NCI-H2081 treated with DMSO at 0.1 percent for 48 hours (cell line): ENCODE measurements at places on chromosomes 12 and 14.

DNA sequence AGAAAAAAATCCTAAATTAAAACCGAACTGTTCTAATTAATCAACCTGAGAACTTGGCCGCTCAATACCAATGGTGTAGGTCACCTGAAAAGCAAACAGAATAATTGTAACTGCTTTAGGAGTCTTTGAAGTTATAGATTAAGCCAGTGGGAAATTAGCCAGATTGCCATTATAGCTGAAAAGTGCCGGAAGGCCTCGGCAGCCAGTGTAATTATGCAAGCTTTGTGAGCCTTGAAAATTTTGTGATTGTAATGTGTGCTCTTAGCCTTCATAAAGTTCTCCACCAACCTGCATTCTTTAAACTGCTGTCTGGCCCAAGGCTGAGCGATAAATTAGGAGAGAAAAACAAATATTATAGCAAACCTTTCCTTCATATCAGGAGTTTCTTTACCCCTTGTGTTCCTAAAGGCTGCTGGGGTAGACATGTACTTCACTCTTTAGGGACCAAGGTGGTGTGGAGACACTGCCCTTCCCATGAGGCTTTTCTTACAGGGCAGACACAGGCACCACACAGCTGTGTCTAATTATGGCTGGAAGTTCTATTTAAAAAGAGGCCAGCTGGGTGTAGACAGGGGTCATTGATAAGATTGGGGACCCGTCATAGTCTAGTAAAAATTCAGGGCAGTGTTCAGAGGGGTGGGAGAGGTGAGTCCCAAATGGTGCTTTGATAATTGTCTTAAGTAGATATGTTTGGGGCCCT lies 991.2 kb downstream of the FLRT2 start:
- no peak for DNase-seq

DNA sequence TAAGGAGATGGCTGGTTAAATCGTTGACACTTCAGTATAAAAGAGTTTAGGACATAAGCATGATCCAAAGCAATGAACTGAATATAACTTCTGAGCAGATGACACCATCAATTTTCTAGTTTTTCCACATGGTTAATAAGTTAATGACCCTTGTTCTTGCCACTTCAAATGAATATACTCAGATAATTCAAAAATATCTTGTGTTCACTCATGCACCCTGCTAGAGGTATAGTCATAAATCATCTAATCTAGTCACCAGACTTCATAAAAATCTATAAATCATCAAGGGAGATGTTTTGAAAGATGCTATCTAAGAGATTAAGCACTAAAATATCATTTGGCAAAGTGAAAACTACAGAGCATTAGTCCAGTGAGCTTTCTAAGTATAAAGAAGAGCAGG lies 131.9 kb downstream of the MDGA2 start:
- DNase-seq = no peak

GRCh38 chr12:14187002-14187401 lies 178.5 kb upstream of the ATF7IP start:
- DNase-seq = no peak

- DNase-seq = no peak
Measured at GRCh38 chr12:116887244-116887643, 6.0 kb upstream of the HRK start.

DNA sequence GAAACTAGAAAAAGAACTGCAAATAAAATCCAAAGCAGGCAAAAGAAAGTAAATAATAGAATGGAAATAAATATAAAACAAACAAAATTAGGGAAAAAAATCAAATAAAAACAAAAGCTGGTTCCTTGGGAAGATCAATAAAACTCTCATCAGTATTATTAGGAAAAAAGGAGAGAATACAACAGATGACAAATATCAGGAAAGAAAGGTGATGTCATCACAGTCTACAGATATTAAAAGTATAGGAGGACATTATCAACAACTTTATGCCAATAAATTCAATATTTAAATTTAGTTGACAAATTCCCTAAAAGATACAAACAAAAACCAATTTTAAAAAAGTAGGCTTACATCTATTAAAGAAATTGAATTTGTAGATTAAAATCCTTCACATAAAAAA lies 107.4 kb upstream of the FOXN3 start:
- no peak for DNase-seq

GRCh38 chr12:122732611-122733010 lies 2.0 kb upstream of the HCAR1 start:
- DNase-seq = no peak

DNA sequence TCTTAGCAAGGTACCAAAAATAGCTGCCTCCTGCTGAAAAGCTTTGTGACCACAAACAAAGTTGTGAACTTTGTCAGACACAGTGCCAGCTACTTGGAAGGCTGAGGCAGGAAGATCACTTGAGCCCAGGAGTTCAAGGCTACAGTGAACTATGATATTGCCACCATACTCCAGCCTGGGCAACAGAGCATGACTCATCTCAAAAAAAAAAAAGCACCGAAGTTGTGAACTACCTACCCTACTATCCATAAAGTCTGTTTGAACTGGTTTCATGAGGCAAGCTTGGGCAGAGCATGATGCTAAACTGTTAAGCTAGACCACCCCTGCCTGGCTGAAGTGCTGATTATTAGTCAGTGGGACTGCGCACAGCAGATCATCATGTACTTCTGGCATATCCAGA lies 75.5 kb downstream of the RAD52 start:
- no peak for DNase-seq

DNA sequence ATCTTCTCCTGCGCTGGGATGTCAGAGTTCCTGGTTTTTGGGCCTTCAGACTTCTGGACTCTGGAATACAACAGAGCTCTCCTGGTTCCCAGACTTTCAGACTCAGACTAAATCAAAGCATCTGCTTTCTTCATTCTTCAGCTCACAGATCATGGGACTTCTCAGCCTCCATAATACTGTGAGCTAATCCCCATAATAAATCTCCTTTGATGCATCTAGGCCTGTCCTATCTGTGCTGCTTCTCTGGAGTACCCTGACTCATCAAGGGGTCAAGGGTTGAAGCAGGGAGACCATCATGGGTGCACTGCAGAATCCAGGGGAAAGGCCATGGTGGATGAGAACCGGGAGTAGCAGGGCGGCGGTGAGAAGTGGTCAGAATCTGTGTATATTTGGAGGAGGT lies 1094.1 kb upstream of the TMEM132C start:
- DNase-seq = no peak

DNA sequence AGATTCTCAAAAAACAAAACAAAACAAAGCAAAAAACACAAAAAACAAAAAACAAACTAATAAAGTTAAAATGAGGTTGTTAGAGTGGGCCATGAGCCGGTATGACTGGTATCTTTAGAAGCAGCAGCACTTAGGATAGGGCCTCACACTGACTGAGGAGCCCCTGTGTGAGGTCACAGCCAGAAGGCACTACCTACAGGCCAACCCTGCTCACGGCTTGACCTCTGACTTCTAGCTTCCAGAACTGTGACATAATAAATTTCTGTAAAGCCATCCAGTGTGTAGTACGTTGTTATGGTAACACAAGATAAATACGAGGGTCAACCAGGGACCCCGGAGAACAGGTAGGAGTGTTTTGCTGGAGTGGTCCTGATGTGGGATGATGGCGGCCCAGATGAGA lies 629.6 kb downstream of the VRK1 start:
- no peak for DNase-seq

DNA sequence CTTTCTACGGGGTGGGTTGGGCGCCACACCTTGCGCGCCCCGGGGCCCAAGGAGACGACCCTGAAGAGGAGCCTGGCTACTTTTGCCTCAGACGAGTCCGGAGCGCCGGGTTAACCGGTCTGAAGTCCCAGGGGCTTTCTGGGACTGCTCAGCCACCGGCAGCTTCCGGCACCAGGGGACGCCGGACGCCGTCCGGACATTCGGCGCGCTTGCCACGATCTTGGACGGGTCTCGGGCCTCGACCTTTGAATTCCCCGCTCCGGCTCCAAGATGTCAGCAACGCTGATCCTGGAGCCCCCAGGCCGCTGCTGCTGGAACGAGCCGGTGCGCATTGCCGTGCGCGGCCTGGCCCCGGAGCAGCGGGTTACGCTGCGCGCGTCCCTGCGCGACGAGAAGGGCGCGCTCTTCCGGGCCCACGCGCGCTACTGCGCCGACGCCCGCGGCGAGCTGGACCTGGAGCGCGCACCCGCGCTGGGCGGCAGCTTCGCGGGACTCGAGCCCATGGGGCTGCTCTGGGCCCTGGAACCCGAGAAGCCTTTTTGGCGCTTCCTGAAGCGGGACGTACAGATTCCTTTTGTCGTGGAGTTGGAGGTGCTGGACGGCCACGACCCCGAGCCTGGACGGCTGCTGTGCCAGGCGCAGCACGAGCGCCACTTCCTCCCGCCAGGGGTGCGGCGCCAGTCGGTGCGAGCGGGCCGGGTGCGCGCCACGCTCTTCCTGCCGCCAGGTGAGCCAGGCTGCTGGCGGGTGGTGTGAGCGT lies at the start of gene ACOT4:
Gene ACOT4, plus strand, starts transcription at position 184 of the 760 bp plus-strand sequence. Its CDS starts 87 bp downstream, at position 271.
- no peak for DNase-seq

- no peak for DNase-seq
Measured at GRCh38 chr12:26732005-26732908, 100.7 kb downstream of the ITPR2 start.

DNA sequence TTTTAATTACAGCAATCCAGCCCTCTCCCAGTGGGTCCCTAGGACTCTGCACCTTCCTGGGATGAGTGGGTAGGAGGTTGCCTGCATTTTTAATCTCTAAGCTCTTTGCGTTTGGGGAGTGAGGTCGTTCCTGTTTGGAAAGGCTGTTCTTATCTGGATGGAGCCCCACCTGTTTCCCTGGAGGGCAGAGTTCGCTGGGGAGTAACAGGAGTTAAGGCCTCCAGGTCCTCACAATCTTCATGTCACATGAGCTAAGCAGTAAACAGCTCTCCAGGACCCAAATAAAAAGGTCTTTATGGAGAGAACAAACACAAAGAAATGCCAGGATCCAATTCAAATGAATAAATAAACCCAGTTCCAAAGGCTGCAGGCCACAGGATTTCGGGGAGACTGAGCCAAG lies 56.0 kb upstream of the RFLNA start:
- DNase-seq = no peak

GRCh38 chr12:93484315-93484981 lies 17.1 kb downstream of the MRPL42 start:
- DNase-seq = no peak

DNA sequence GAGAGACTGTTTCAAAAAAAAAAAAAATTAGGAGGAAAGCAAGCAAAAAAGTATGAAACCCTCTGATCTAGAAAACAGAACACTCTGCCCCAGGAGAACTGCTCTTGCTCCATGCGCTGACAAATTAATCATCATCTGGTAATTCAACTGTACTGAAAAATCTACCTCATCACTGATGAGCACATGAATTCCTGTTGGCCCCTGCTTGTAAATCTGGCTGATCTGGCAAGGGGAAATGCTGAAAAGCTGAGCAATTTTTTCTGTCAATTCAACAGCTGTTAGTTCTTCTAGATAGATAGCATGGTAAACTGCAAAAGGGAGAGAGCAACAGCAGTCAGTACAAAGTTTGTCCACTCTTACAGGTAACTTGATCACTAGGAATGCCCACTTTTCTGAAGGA lies 15.2 kb upstream of the CSRNP2 start:
- no peak for DNase-seq

DNA sequence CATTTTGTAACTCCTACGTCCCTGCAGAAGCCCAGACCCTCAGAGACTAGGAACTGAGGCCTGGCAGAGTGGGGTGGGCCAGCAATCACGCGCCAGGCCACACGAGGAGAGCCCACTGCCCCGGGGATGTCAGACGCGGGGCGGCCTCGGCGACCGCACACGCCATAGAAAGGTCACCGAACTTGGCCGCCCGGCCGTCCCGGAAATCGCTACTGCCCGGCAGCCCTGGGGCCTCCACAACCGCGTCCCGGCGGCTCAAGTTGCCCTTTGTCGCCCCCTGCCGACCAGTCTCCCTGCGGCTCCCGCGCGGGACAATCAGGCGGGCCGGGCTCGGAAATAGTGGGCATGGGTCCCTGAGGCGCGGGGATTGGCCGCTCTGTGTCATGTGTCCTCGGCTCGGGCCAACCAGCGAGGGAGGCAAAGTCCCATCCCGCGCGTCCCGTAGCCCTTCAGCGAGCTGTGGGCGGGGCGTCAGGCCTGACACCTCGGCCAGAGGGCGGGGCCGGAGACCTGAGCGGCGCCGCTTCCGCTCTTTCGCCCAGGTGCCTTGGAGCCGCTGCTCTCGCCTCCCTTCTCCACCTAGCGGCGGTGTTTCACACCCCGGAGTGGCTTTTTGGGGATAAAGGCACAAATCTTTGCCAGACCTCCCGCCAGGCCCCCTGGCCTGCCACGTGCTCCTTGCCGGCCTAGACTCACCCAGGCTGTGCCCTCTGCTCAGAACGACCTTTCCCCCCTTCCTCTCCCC lies 33.4 kb upstream of the DEGS2 start:
- peak; percentile 95 for DNase-seq

DNA sequence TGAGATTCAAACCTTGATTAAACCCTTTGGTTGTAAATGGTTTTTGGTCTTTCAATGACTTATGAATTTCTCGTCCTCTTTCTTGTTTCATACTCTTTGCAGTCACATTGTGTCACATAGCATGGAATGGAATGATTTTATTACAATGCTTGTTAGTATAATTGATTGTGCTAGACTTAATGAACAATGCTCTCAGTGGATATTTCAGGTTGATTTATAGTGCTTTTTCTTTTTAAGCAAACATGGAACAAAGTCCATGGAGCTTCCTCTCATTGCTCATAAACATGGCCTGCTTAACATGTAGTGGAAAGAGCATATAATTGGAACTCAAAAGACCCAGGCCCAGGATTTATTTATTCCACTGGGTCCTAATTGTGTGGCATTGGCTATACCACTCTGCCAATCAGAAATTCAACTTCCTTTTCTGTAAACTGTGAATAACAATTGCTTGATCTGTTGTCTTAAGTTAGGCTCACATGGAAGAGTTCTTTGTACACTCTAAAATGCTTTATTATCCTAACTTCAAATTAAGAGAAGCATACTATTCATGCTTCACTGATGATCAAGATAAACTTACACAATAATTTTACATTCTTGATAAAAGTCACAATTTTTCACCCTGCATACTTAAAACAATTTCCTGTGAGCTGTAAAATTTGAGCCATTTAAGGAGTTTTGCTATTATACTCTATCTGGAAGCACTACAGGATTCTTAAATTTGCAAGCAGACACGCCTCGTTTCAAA lies 370.5 kb upstream of the PDE3A start:
- no peak for DNase-seq

- no peak for DNase-seq
Measured at GRCh38 chr12:28234444-28234843, 44.2 kb downstream of the CCDC91 start.

DNA sequence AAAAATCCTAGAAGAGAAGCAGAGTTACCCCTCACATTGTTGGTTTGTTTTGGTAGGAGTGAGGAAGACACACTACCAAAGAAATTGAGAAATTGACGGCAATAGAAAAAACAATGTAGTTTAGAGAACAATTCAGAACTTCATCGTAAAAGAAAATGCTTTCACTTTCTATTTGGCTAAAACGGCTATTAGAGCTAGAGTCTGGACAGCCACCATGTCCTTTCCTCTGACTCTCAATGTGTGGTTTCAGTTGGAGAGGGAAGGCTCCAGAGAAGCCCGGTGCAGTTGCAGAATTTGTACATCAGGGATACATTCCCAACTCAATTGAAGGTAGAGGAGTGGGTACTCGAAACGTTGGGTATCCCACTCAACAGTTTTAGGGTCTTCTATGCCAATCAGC lies 535.3 kb downstream of the GALC start:
- no peak for DNase-seq

- no peak for DNase-seq
Measured at GRCh38 chr12:91704446-91704845, 441.2 kb downstream of the BTG1 start.

- DNase-seq = no peak
Measured at GRCh38 chr12:84502907-84503787, 409.5 kb downstream of the SLC6A15 start.
